ENCODE measurements at places on chromosomes 5 and 9.
A peak's percentile ranks its signal among the peaks of the same experiment; 100 is the strongest.

- no peak for DNase-seq
Observed at GRCh38 chr5:149667829-149668330, 62.2 kb upstream of the PPARGC1B start.

DNA sequence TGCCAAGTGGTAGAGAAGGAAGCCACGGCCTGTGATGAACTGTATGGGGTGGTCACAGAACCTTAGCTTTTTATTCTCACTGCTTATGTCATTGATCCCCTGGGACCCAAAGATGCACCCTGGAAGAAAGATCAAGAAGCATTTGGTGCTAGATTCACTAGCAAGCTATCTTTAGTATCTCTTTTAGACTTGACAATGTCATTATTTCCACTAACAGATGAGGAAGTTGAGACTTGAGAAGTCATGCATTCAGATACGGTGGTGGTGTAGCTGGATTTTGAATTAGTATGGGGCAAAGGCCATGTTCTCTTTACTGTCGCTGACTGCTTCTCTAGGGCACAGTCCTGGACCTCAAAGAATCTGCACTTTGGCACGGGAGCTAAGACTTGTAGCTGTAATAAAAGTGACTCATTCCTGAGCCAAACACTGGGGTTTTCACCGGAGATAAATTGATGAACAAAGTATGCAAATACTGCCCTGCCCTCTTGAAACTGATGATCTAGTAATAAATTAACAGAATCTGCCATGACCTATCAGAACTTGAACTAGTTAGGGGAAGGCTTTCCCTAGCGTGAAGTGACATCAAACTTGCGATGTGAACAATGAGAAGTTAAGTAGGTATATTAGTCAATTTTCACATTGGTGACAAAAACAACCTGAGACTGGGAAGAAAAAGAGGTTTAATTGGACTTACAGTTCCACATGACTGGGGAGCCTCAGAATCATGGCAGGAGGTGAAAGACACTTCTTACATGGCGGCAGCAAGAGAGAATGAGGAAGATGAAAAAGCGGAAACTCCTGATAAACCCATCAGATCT, 5.4 kb downstream of the GDA start:
- no peak for DNase-seq

DNA sequence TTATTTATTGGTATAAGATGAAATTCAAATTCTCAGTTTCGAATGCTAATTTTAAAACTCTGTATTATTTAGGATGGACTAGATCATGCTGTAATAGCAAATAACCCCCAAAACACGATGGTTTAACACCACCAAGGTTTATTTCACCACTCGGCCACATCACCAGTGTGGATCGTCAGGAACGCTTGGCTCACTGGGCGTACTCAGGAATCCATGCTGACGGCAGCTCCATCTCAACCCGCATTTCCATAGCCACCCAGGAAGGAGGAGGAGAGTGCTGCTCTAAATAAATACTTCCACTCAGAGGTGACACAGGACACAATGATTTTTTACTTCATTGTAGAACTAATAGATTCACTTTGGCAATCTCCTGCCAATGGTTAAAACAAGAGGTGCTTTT, 347.4 kb downstream of the SH3GL2 start:
- no peak for DNase-seq

- no peak for DNase-seq
Observed at GRCh38 chr5:141623186-141623585, 4.4 kb upstream of the DIAPH1 start.

DNA sequence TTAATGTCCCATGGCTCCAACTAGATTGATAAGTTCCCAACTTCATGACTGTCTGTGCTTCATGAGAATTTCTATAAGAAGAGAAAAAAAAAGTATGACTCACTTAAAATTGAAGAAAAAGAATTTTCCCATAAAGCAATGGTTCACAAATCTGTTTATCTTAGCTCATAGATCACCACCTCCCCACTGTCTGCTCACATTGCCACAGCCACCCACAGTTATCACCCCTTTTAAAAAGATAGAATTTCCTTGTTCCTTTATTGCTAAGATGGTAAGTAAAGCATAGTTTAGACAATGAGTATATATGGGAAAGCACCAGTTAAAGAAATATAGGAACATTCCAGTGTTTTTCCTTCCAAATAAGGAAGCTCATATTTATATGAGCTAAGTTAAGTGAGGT, 67.1 kb downstream of the ALDH7A1 start:
- no peak for DNase-seq

DNA sequence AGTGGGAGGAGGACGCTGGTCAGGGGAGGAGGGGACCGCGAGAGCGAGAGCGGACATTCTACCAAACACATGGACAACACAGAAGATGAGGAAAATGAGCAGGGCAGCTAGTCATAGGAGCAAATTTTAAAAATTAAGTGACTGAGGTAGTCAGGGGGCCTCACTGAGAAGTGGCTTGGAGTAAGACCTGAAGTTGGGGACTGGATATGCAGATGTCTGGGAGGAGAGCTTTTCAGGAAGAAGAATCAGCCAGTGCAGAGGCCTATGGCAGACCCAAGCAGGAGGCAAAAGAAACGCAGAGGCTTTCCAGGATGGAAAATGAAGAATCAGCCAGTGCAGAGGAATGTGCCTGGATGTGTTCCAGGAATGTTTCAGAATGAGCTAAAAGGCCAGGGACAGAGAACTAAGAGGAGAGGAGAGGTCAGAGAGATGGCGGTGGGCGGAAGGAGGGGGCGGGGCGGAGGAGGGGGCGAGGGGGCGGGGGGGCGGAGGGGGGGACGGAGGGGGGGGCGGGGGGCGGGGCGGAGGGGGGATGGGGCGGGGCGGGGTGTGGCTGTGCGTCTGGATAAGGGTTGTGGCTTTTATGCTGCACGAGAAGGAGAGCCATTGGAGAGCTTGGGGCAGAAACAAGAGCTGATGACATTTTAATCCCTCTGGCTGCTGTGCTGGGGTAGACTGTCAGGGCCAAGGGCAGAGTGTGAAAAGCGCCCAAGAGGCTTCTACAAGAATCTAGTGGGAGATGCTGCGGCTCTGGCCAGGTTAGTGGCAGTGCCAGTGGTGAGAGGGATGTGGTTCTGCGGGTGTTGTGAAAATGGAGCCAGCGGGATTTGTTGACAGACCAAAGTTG, 129.6 kb downstream of the KCNIP1 start:
- peak; percentile 36 for DNase-seq

GRCh38 chr5:111229221-111229835, 5.1 kb downstream of the CAMK4 start:
- no peak for DNase-seq

- no peak for DNase-seq
Observed at GRCh38 chr5:172086194-172086975, 79.9 kb upstream of the FBXW11 start.

- DNase-seq, result no peak
Observed at GRCh38 chr9:128555180-128555721, 2.9 kb downstream of the SPTAN1 start.

- no peak for DNase-seq
Observed at GRCh38 chr5:29758986-29759421, 1434.5 kb upstream of the CDH6 start.

- DNase-seq, result no peak
Observed at GRCh38 chr9:29183971-29184370, 1610.7 kb upstream of the C9orf72 start.

GRCh38 chr5:7884491-7885267, 15.7 kb downstream of the MTRR start:
- DNase-seq, result no peak

- DNase-seq, result no peak
Observed at GRCh38 chr9:134313470-134313869, 12.8 kb upstream of the RXRA start.

DNA sequence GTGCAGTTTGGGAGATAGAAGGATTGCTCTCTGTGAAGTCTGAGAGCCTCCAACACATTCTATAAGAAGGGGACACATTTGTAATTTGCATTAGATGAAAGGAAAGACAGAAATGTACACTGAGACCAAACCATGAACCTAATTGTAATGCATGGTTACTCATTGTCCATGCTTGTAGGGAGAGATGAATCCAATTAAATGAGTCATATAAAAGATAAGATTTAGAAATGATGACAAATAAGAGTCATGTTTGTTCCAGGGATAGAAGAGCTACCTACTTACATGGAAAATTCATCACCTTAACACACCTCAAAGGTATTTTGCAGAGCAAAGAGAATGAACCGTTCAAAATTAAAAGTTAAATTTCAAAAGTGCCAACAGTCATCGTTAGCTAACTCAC, 85.1 kb downstream of the FBXL7 start:
- no peak for DNase-seq

DNA sequence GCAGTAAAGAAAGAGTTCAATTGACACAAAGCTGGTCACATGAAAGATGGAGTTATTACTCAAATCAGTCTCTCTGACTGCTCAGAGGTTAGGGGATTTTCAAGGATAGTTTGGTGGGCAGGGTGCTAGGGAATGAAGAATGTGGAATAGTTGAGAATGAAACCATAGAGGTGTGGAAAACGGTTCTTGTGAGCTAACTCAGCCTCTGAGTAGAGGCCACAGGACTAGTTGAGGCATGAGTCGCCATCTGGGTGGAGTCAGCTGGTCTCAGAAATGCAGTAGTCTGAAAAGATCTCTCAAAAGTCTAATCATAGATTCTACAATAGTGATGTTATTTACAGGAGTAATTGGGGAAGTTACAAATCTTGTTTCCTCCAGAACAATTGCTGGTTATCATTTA, 178.9 kb upstream of the SPEF2 start:
- DNase-seq, result no peak

DNA sequence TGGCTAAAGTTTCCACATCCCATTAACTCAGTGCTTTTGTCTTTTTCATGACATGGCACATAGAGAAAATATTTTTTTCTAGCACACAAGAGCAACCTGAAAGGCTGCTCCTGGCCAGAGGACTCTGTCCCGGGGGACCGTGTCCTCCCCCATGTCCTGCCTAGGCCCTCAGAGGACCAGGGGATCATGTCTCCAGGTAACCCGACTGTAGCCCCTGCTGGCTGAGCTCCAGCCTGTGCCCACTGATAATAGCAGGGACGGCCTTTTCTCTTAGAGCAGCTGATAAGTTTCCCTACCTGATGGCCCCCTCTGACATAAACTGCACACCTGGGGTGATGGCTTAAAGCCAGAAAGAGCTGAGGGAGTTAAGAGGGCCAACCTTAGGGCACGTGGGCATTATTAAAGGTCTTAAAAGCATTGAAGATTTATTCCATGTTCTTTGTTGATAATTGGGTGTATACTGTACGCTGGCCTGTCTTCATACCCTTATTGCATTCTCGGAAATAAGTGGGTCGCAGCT, 5.9 kb downstream of the HDHD3 start:
- DNase-seq, result no peak

DNA sequence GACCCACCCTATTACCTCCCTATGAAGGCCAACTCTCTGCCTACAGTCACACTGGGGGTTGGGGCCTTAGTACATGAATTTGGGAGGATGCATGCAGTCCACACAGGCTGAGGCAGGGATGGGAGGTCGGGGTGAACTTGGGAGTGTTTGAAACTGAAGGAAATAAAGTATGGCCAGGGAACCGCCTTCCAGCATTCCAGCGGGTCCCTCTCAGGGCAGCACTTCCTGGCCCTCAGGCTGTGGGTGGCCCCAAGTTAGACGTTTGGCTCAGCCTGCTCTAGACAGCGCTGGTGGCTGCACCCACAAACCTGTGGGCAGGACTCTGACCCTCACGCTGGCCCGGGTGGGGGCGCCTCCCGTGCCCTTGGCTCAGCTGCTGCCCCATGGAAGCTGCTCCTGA, 74.3 kb downstream of the UBE2QL1 start:
- no peak for DNase-seq

Measured in nucleus accumbens (tissue), 56 donors.